ENCODE measurements at places on chromosomes 13 and 19. TPM values are rescaled to one million over a fixed set of nuclear protein-coding genes. Genes with fewer than 3 reads are reported as not detected.

The SLC25A41 gene
- total RNA-seq: not detected

GRCh38 chr19:39765091-39766076 is 13.3 kb upstream of the LEUTX start:
- DNase-seq: peak; percentile 57

GRCh38 chr19:40594255-40594654 is 6.9 kb upstream of the LTBP4 start:
- DNase-seq: no peak

GRCh38 chr13:80211566-80211965 is 129.4 kb downstream of the SPRY2 start:
- DNase-seq: no peak

DNA sequence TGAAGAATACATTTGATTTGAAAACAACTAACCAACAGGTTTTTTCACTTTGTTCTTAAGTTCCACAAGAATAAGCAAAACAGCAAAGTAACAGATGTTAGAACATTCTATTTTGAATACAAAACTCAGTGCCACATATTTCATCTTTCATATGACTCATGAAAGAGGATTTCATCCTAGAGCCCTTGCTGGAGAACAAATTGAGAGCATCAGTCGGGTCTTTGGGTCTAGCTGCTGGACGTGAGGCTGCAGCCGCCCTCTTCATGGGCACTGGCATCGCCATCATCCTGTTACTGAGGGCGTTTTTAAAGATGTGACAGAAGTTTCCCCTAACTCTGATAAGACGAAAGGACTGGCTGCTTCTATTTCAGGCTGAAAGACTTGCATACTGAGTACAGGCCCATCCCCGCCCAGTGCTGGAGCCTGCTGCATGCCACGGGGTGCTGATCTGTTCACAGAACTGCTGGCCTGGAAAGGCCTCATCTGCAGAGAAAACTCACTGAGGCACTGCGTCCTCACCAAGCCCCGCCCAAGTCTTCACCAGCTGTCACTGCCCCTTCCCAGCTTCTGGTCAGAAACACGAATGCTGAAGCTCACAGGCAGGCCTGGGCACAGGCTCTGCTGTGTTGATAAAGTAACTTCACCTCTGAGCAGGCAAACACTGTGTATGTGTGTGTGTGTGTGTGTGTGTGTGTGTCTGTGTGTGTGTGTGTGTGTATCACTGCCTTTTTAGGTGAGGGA is 101.4 kb downstream of the TUBGCP3 start:
- no peak for DNase-seq

- no peak for DNase-seq
These were observed 28.6 kb upstream of the NDUFS7 start for GRCh38 chr19:1354970-1355567.

The KL gene
- not detected for total RNA-seq

The SIGLEC7 gene
- not detected for total RNA-seq

- DNase-seq: peak; percentile 87
These were observed at the start of gene TRPM4 for GRCh38 chr19:49157445-49158224. Gene TRPM4, plus strand, starts transcription at chr19:49157792. Its CDS starts 75 bp downstream, at chr19:49157867.

GRCh38 chr13:95656386-95657015 is 12.0 kb upstream of the DZIP1 start:
- no peak for DNase-seq

DNA sequence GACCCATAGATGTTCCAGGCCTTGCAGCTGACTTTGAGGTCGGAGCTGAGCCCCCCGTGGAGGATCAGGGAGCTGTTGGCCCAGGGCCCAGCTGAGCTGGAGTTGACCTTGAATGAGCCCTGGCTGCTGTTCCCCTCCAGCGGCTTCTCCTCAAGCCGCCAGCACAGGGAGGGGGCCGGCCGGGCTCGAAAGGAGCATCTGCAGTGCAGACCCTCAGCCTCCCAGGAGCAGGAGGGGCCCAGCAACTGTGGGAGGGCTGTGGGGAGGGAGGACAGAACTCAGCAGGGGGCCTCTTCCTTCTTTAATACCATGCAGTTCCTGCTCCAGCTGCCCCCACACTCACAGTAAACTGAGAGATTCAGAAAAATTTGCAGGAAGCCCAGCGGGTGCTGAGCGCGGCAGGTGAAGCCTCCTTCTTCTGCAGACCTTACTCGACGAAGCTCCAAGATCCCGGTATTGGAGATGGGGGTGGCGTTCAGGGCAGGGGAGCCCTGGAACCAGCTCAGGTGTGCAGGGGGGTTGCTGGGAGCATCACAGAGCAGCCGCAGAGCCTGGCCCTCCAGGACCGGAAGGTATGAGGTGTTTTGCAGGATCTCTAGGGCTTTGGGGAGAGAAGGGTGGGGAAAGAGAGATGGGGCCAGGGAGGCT is 2.6 kb downstream of the SIGLEC5 start:
- no peak for DNase-seq

The DNAJC15 gene
- 12.3 TPM for total RNA-seq

GRCh38 chr13:95180513-95181245 is 120.6 kb downstream of the ABCC4 start:
- no peak for DNase-seq

GRCh38 chr19:18046059-18046718 is 38.2 kb downstream of the ARRDC2 start:
- DNase-seq: peak; percentile 95

The KLK4 gene
- total RNA-seq: not detected

GRCh38 chr19:45464852-45465441 is 2.8 kb upstream of the FOSB start:
- DNase-seq: no peak

The LYPD5 gene
- 2.9 TPM for total RNA-seq

Data from Daoy (cell line).